ENCODE measurements at places on chromosomes 5 and 9.

DNA sequence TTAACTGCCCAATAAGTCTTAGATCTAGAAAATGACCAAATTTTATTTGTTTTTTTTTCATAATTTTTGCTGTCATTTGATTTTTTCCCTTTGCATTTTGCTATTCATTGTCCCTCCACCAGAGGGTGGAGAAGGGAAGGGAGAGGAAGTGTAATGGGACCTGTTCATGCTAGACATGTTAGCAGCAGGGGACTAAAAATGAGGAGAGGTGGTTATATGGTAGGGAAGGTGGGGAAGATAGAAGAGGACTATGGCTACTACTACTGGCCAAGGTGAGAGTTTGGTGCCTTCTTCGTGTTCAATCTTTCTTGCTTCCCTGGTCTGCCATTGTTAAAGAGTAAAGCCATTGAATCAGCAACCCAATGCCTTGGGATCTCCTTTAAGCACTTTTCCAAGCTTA is 6.4 kb downstream of the GRIA1 start:
- no peak for DNase-seq

GRCh38 chr5:150070821-150071220 is 15.5 kb downstream of the CSF1R start:
- DNase-seq, result no peak

- no peak for DNase-seq
Measured at GRCh38 chr5:14588145-14588544, 6.6 kb downstream of the OTULINL start.

GRCh38 chr5:137891849-137892248 is 2.6 kb downstream of the PKD2L2 start:
- DNase-seq, result no peak

GRCh38 chr5:119470851-119471451 is 18.7 kb downstream of the HSD17B4 start:
- DNase-seq, result no peak

DNA sequence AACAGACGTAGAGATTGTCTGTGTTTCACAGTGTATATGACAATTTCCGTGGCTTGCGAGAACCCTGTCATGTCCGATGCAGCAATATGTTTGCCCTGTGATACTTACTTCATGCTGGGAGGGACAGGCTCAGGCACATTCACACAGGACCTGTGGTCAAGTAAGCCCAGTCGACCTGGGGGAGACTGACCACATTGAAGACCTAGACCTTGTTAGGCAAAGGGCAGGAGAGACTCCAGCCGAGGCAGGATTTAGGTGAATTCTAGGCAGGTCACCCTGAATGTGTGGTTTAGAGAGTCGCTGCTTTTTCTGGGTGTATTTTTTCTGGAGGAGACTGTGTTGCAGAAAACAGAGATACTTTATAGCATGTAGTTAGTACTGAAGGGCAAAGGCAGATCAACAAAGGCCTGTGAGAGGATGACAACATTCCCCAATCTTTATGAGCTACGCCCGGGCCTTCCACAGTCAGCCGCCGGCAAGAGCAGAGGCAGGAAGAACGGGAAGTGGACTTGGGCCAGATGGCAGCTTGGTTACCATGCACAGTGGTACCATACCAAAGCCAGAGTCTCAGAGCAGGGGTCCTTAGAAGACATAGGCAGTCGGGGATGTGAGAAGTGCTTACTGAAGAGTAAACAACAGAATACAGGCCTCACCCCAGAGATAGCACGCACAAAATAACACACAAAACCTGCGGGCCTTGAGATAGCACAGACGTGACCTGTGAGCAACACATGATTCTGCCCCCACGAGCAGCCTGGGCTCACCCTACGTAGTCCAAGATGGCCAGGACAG is 220.7 kb downstream of the CACNA1B start:
- peak; percentile 2 for DNase-seq

DNA sequence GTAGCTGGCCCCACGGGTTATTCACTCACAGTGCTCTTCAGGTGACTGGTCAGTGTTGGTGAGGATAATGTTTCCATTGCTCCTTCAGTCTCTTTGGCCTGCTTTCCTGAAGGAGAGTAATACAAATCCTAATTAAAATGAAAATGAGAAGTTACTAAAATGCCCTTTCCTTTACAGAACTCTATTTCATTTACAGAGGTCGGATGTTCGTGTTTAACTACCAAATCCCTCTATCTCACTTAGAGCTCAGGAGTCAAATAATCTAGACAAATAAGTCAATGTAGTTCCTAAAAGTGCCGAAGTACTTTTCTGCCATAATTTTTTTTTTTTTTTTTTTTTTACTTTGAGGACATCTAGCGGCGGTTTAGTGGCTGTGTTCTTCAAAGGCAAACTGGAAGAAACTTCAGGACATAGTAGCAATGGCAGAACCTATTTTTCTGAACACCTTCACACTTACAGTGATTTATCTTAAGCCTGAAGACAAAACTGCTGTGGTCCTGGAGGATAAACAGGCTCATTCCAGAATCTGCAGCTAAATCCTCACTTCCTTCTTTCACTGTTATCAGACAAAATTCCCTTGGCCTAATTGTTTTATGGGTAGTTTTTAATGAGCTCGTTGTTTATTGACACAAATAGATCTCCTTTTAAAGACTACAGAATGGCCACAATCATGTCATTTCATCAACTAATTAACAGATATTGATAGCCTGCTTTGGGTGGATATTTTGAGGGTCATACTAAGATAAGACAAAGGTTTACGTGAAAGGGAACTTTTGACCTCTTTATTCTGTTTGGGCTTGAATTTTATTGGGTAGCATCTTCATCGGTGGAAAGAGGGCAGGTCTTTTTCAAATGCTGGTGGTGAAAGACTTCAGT is 207.6 kb upstream of the DMRTA1 start:
- DNase-seq, result no peak

DNA sequence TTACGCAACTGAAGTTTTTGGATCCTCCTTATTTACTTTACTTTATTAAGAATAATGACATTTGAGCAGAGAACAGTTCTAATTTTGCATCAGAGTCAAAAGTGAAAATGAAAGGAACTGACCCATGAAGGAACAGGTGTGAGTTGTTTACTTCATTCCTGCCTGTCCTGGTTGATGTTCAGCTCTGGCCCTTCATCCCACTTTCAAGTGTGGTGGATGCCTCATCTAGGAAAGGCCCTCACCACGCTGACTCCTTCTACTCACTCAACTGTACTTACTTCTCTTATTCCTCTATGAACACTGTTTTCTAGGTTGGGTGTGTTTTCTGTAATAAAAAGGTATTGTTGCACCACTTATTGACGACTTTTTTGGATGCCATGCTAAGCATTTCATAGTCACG is 61.8 kb upstream of the PLEKHG4B start:
- no peak for DNase-seq

GRCh38 chr5:78706381-78706780 is 57.8 kb upstream of the LHFPL2 start:
- no peak for DNase-seq

GRCh38 chr9:16407617-16408016 is 462.9 kb downstream of the BNC2 start:
- no peak for DNase-seq

GRCh38 chr5:68287976-68288706 is 72.6 kb downstream of the PIK3R1 start:
- DNase-seq, result peak; percentile 45

DNA sequence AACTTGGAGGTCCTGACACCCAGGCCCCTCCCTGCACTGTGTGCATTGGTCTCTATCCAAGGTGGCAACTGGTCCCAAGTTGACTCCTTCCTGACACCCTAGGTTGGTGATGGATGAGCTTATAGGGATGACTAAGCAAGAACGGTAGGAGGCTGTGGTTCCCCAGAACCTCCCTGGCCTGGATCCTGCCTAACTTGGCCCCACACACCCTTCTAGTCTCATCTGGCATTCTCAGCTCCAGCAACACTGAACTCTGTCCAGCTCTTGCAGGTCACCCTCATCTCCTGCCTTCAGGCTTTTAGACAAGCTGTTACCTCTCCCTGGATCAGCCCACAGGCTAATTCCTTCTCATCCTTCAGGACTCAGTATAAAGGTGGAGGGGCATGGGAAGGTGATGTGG is 16.5 kb downstream of the AQP3 start:
- DNase-seq, result no peak

Measured in stimulated activated CD4-positive, alpha-beta T cell treated with anti-CD3 and anti-CD28 coated beads, Interleukin-4, amount 100 ng/mL, for 24 hours (primary cell).